Fibroblast of mammary gland (primary cell): ENCODE measurements at places on chromosomes 2 and 18.

- DNase-seq = no peak
Measured at GRCh38 chr2:215476424-215476823, 40.6 kb upstream of the FN1 start.

- no peak for DNase-seq
Measured at GRCh38 chr2:178383718-178384117, 67.3 kb downstream of the PRKRA start.

DNA sequence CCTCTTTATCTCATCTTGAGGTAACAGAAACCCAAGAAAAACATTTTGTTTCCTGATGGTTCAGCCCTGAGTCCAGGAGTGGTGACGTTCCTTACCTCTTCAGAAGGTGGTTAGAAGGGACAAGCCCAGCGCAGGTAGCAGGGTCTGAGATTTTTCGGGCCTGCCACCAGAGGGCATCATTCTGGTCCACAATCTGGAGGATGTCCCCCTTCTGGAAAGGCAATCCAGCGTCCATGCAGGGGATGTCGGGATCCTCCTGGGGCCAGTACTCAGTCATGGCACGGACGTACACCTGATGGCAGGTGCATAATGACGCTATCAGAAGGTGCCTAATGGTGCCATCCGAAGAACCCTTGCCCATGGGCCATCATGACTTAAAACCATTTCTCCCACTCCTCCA lies 17.7 kb downstream of the MPP4 start:
- peak; percentile 21 for DNase-seq

GRCh38 chr2:149808556-149808955 lies 221.0 kb upstream of the MMADHC start:
- no peak for DNase-seq

DNA sequence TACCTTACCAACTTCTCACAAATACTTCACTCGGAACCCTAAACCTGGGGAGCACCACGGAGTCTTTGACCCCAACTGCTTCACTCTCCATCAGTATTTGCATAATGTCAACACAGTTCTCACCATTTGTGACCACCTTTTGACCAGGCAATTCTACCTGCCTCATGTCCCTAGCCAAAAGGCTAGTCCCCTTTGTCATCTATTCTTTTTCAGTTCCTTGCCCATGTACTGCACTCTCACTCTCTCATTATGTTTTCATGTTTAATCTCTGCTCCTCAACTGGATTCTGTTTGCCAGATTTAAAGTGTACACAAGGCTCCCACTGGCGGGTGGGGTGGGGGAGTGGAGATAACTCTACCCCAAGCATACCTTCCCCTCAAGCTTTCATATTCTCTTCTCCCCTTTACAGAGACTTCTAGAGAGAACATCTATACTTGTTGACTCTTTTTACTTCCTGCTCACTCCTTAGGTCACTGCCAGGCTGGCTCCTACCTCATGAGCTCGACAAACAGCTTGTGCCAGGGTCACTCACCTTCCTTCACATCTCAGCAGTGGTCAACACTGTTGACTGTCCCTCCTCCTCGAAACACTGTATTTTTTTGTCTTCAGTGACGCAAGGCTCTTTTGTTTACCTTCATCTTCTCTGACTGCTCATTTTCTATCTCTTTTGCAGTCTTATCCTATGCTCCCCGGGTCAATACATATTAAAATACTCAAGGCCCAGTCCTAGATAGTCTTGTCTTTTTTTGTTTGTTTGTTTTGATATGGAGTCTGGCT lies 88.7 kb upstream of the MAP4K3 start:
- no peak for DNase-seq

GRCh38 chr2:96873651-96874096 lies 3.8 kb upstream of the SEMA4C start:
- DNase-seq = no peak

GRCh38 chr18:9758624-9759075 lies 50.5 kb downstream of the RAB31 start:
- no peak for DNase-seq

DNA sequence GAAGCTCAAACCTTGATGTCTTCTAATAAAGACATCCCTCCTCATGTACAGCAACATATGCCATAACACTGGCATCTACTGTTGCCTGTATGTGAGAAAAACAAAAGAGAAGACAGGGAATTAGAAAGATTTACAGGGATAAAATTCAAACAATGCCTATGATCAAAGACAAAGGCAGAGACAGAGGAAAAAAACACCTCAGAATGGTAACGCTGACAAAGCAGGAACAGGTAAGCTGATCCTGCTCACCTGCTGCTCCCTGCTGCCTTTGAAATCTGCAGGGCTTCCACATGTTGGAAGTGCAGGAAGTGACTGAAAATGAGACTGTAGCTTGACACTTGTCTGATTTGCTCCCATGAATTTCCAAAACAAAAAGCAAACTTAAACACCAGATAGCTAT lies 90.2 kb upstream of the DNAJC10 start:
- no peak for DNase-seq

GRCh38 chr18:31270578-31270977 lies 47.4 kb upstream of the DSG1 start:
- DNase-seq = no peak

- DNase-seq = peak; percentile 5
Measured at GRCh38 chr2:58204195-58204959, 36.7 kb downstream of the FANCL start.

- DNase-seq = no peak
Measured at GRCh38 chr2:45121236-45121927, 112.1 kb upstream of the SIX2 start.

GRCh38 chr2:58664523-58665151 lies 423.5 kb upstream of the FANCL start:
- DNase-seq = peak; percentile 8

DNA sequence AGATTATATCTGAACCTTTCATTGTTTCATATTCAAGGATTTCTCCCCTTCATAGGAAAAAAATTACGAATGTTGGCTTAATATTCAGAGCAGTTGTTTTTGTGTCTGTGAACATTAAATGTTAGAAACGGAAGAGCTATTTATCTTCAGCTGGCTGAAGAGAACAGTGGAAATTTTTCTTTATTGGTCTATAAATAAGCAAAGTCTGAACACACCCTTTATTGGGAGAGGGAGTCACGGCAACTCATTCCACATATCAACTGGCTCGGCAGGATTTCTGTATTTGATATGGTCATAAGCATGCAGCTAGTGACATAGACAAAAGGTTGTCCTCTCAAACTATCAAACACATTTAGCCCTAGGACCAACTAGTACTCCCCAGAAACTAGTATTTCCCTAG lies 468.4 kb upstream of the HNRNPA3 start:
- DNase-seq = no peak

DNA sequence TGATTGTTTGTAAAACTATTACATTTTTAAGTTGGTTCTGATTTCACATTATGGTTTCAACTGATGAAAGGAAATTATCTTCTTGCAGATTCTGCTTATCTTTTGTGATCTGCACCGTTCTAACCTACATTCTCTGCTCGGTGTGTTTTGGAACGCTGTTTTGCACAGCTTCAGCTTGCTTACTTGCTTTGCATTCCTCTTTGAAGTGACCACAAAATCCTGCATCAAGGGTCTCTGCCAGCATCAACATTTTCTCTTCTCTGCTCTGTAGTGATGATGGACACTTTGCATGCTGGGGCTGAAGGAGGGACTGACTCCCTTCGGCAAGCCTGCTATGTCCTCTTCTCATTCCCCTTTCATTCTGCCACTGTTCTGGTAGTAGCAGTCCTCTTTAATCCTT lies 485.2 kb downstream of the FBXO15 start:
- DNase-seq = no peak

DNA sequence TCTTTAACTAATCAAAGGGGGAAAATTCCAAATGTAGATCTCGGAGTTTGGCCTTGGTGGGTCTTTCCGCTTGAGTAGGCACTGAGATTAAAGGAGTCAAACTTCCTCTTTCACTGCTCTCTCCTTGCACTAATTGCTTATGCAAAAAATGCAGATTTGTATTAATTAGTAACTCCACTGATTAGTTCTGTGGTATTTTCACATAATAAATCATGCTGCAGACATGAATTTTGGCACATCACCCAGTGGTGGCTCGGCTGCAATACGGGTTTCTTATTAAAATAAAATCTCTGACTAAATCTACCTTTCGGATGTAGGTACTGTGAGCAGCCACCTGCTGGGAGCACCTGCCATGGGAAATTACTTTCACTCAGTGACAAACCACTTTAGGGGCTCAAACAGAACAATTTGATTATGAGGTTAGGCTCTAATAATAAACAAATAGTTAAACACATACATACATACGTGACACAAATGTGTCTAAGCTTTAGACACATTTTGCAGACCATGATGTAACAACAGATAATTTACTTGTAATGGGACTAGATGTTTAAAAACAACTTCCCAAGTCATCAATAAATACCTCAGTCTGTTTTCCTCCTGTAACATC lies 6.4 kb upstream of the NEUROD1 start:
- no peak for DNase-seq

GRCh38 chr2:106159866-106160785 lies 34.0 kb downstream of the UXS1 start:
- no peak for DNase-seq

GRCh38 chr2:219002395-219003266 lies 9.4 kb upstream of the CRYBA2 start:
- peak; percentile 30 for DNase-seq

DNA sequence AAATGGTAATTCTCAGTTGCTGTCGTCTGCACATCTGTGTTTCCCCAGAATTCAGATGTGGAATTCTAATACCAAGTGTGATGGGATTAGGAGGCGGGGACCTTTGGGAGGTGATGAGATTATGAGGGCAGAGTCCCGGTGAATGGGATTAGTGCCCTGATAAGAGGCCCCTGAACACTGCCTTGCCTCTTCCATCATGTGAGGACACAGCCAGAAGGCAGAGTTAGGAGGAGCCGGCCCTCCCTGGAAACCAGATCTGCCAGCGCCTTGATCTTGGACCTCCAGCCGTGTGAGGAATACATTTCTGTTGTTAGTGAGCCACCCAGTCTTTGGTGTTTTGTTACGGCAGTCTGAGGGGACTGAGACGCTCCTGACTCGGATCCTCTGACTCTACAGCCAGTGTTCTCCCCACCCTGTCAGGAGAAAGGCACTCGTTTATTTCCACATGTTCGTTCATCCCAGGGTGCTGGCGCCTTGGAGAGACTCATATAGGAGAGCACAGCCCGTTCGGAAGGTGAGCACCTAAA lies 395.0 kb downstream of the ZNF516 start:
- DNase-seq = no peak

- DNase-seq = no peak
Measured at GRCh38 chr2:207813221-207813916, 43.7 kb upstream of the FZD5 start.

GRCh38 chr2:230881840-230882239 lies 17.1 kb downstream of the ITM2C start:
- DNase-seq = no peak

DNA sequence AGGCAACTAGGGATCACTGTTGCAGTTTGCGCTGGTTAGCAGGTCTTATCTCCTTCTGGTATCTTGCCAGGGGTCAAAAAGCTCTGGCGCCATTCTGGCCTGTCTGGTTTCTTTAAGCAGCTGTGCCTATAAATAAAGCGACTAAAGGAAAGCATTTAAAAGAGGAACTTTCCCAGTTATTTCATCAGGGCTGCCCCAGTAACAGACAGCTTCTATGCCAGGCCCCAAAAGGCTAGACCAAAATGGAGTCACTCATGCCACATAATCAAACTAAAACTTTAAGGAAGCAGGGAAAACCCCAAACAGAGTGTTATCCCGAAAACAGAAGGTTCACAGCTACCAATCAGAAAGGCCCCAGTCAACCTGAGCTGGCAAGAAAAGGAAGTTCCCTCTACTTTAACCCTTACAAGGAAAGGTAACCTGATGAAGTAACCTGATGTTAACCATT lies 41.2 kb upstream of the HNRNPA3 start:
- no peak for DNase-seq

DNA sequence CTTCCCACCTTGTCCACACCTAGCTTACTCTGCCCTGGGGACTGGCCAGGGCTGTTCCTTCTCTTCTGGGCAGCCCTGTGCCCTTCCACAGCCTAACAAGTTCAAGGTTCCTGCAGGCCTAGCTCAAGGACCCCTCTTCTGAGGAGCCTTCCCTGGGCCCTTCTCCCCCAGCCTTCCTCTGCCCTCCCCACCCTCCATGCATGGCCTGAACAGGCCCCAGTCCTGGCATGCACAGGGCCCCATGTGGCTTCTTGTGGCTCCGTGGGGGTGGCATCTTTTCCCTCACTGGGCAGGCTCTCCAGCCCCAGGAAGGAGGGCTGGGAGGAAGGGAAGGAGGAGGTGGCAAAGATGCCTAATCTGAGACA lies 162.9 kb downstream of the CELF4 start:
- no peak for DNase-seq
